Stimulated activated CD4-positive, alpha-beta T cell treated with anti-CD3 and anti-CD28 coated beads, TNF-alpha, amount 100 ng/mL, for 1 hour (primary cell): ENCODE measurements at places on chromosomes 7 and 10.

DNA sequence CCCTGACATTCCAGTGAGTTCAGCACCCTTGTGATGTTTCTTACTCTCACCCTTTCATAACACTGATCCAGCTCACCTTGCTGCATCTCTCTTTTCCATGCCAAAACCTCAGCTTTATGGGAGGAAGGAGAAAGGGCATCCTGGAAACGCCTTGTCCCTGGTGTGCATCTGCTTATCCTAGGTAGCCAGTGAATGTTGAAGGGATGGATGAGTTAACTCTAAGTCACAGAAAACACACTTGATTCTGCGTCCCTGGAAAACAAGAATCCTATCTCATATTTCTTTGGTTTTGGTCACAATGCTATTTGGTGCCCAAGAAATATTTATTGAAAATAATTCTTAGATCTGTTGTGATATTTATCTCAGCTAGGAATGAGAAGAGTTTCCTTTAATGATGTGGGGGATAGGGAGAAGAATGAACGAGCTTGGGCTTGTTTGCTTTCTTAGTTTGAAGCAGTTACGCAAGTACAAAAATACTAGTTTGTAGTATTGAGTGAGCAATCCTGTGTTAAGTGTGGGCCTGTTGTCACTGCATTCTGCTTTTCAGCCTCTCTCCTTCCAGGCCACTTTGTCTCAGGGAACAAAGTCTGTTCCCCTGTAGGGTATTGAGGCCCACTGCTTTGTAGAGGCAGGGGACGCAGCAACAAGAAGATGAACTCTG lies 126.5 kb downstream of the ARID5B start:
- DNase-seq: no peak

DNA sequence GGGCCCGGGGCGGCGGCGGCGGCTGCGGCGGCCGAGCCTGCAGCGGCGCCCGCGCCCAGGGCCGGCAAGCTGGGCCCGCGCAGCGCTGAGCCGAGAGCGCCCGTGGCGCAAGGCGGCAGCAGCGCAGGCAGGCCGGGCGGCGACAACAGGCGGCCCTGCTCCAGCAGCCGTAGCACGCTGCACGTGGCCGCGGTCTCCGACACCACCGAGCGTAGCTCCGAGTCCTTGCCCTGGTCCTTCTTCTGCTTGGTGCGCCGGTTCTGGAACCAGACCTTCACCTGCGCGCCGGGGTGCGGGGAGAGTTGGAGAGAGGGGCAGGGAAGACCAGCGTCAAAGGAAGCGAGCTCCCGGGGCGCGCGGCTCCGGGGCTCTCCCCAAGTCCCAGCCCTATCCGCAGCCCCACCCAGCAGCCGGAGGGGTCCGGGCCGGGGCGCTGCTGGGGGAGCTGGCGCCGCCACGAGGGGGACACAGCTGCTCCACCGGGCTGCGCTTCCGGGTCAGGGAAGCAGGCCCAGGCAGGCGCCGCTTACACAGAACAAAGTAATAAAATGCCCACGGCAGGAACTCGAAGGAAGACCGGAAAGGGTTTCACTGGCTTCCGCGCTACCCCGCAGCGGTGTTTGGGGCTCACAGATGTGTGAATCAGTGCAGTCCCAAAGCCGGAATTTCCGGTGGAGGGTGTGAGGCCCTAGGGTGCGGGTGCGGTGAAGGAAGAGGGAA lies 3.6 kb downstream of the VAX1 start:
- DNase-seq: no peak

DNA sequence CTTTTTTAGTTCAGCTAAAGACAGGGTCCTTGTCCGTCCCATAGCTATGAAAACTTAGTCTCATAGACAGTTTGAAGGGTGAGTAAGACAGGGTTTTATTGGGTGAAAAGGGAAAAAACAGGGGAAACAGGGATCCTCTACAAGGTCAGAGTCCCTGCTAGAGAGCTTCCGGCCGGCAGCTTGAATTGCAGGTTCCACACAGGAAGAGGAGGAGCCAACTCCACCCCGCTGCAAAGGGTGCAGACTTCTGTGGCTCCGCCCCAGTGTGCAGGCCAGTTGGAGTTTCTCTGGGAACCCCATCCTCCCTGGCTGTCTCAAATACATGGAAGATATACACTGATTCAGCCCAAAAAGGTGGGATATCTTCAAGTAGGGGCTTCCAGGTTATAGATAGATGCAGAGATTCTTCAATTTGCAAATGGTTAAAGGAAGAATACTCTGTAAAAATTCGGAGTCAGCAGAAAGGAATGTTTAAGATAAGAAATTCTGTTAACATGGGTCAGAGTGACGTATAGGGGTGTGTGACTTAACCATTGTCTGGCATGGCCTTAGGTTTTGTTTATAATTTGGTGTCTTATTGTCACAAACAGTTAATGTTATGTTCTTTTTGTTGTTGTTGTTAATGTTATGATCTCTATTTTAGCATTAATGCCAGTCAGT lies 34.6 kb upstream of the HECW1 start:
- DNase-seq: no peak

DNA sequence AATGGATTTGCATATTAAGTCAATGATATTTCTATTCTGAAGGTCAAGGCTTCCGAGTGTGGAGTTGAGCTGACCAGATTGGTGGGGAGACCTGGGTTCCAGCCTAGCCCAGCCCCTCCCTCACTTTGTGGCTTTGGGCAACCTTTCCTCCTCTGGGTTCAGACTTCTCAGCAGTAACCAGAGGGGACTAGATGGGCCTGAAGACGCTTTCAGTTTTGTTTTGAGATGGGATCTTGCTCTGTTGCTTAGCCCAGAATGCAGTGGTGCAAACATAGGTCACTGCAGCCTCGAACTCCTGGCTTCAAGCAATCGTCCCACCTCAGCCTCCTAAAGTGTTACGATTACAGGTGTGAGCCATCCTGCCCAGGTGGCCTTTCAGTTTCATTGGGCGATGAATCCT lies 68.1 kb upstream of the LEP start:
- no peak for DNase-seq

DNA sequence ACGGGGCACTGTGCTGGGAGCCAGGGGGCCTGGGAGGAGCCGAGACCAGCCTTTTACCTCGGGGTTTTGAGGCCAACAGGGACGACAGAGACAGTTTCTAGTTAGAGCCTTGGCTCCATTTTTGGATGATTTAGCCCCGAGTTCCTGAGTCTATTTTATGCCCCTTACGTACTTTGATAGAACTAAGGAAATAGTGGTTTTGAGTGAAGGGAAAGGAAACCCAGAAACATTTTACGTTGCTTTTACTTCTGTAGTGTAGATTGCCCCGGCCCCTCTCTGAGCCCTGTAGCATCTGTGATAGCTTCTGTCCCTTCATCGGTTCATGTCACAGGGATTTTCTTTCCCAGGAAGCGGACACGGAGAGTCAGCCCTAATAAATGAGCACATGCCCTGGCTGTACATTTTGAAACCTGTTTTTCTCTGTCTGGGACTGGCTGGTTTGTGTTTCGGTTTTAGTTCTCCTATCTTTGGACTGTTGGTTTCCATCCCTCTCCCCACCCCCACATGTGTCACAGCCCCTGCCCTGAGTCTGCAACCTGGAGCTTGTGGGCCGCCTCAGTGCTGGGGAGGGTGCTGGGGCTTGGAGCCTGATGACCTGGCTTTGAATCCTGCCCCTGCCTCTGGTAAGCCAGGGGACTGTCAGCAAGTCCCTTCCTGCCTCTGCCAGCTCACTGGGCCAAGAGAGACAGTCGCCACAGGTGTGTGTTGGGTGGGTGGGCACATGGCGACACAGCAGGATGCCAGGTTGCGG lies 6.9 kb upstream of the ORAI2 start:
- peak; percentile 54 for DNase-seq
